Stimulated activated CD8-positive, alpha-beta memory T cell treated with anti-CD3 and anti-CD28 coated beads, Interleukin-7, amount 100 ng/mL, for 1 hour (primary cell): ENCODE measurements at places on chromosomes 6 and 20.

- no peak for DNase-seq
Measured at GRCh38 chr6:160273196-160273595, 14.6 kb upstream of the SLC22A2 start.

DNA sequence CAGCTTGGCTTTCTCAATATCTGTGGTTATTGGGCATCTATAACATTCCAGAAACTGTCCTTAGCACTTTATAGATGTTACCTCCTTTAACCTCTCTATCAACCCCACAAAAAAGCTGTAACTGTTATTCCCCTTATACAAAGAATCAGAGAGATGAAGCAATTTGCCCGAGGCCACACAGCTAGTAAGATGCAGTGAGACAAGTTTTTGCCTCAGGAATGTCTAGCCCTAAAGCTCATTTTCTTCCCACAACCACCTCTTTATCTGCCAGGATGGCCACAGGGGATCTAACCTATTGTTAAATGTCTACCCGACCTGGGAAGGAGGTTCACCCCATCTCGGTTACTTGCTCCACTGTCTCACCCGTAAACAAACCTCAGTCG is 31.9 kb upstream of the TCP11 start:
- DNase-seq, result no peak

DNA sequence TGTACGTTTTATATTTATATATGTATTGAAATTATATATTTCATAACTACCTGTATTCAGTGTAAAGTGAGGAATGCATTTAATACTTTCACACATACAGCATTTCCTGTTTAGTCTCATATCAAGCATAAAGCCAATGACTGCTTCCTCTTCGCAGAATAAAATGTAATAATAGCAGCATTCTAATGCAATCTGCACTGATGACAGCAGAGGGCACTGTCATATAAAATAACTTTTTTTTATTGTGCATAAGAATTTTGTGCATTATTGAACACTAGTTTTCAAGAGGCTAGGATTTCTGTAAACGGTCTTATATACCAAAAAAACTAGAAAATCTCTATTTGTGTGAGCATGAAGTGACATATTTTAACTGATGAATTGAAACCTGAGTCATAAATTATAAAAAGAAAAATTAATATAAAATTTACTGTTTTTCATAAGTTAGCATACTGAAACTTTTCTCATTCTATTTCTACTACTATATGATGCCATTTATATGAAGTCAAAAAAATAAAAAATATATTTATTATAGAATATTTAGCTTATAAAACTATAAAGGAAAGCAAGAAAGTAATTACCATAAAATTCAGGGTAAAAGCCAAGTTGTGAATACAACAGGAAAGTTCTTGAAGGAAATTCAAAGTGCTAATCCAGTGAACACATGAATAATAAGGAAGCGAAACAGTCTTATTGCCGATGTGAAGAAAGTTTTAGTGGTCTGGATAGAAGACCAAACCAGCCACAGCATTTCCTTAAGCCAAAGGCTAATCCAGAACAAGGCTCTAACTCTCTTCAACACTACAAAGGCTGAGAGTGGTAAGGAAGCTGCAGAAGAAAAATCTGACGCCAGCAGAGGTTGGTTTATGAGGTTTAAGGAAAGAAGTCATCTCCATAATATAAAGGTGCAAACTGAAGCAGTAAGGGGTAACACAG is 36.3 kb downstream of the RNF146 start:
- DNase-seq, result peak; percentile 27

DNA sequence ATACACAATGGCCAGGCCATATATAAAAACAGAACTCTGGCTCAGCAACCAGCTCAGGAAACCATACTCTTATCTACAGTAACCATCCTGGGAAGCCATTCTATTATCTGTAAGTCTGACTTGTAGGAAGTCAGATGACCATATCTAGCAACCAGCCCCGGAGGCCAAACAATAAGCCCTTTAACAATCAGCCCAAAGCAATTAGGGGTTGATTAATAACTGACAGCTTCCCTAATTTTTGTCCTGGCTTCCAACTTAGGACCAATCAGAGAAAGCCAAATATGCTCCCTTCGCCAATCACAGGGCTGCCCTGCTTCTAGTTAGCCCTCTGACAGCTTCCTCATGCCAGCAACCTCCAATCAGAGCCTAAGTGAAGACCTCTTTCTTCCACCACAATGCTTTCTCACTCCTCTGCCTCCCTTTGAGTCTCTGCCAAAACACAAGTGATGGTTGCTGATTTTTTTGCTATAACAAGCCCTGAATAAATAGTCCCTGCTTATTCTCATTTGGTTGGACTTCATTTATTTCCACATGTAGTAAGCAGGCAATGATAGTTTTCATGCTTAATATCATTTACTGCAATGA is 37.8 kb upstream of the STXBP5 start:
- no peak for DNase-seq

GRCh38 chr6:170178561-170179477 is 112.1 kb downstream of the DLL1 start:
- no peak for DNase-seq

DNA sequence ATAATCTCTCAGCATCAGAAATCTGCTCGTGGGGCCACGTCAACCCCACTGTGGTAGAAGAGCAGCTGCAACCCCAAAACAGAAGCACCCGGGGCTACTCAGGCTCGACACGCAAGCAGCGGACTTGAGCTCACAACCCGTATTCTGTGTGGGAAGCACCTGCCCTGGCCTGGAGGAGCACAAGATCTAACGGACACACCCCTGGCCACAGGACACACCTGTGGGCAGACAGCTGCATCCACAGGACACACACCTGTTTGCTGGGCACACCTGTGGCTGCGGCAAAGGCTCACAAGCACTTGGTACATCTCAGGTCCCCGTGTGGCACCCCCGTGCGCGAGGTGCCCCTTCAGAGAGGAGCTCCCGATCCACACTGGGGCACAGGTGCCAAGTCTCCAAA is 36.5 kb downstream of the ZBTB46 start:
- no peak for DNase-seq

DNA sequence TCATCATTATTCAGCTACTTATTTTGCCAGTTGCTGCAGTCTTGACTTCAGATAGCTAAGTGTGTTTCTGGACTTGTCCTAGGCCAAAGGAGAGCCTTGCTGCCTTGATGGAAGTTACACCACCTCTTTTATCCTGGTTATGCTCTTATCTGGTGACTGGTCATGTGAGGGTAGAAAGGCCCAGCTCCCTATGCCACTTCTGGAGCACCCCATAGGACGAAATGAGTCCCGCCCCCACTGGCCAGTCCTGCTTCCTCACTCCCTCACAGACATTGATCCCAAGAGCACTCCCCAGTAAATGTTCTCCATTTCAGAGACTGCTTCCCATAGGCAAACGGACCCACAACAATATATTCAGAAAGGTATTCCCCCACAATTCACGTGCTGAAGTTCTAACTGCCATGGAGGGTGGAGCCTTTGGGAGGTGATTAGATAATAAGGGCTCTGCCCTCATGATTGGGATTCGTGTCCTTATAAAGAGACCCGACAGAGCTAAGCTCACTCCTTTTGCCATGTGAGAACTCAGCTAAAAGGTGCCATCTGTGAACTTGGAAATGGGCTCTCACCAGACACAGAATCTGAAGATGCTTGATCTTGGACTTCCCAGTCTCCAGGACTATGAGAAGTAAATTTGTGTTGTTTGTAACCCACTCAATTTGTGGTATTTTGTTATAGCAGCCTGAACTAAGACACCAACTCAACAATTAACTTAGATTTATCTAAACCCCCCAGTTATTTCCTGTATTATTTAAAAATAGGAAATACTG is 21.5 kb upstream of the ELOVL2 start:
- no peak for DNase-seq

DNA sequence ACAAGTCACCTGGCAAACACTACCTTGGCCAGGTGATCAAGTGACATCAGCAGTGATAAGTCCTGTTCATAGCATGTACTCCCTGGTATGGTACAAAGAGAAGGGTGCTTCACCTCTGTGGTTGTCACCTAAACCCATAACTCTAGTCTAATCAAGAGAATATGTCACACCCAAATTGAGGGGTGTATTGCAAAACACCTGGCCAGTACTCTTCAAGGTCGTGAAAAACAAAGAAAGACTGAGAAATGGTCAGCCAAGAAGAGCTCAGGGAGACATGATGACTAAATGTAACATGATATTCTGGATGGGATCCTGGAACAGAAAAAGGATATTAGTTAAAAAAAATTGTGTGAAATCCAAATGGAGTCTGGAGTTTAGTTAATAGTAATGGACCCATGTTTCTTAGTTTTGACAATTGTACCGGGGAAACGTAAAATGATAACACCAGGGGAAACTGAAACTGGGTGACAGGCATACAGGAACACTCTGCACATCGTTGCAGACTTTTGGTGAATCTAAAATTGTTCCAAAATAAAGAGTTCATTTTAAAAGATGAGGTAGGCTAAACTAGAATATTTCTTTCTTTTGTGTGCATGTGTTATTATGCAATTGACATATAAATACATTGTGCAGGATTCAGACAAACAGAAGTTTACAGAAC is 262.0 kb downstream of the CDC5L start:
- DNase-seq, result no peak

- no peak for DNase-seq
Measured at GRCh38 chr6:51568771-51569170, 518.6 kb downstream of the PKHD1 start.

- DNase-seq, result no peak
Measured at GRCh38 chr20:34017610-34018009, 23.9 kb downstream of the RALY start.

DNA sequence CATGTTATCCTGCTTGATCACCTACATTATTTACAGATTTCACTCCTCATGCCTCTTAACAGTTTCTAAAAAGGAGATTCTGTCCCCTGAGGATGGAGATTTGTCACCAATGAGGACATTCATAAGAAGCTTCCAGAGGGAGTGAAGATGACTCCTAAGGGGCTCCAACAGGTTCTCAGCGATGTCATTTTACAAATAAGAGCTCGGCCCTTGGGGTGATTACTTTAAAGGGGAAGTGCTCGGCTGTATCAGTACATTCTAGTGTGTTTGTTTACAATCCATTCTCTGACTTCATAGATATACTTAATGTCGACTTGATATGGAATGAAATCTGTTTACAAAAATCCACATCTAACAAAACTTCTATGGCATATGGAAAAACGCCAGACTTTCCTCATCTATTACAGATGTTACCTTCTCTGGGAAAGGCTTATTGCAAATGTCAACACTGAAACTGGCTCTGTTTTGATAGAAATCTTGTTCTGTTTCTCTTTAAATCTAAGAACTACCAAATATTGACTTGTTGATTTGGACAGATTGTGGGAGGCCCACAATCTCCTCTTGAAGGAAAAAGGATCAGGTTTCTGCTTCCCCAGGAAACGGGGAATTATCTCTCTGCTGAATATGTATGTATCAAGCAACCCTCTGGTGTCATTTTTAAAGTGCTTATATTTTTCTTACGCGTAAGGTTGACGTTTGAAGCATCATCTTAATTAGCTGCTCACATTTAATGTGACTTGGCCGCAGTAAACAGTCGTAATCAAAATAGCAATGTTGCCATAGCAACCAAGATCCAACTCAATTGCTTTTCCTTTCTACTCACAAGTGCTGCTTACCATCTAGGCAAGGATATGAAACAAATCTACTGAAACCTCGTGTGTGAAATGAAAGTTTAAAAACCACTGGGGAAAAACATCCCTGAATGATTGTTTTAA is 95.7 kb downstream of the SHLD1 start:
- no peak for DNase-seq

GRCh38 chr6:168655462-168656152 is 214.6 kb downstream of the SMOC2 start:
- no peak for DNase-seq

DNA sequence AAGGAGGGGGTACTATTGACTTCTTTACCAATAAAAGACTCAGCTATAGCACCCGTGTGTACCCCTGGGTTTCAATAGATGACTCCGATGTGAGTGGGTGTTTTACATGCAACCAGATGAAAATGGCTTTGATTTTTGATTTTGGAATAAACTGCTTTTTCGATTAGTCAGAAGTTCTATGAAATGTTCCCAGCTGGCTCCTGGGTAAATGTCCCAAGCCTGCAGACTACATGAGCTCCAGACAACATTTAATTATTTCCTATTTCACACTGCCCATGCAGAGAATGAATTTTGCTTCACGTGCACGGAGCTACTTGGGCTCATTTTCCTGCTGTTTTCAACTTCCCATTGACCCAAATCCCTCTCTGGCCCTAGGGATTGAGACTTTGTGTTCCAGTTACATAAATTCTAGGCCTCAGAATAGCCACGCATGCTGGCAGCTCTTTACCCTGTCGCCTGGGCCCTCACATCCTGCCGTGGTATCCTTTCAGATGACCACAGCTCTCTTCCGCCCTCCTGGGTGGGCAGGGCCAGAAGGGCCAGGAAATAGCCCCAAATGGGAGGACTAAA is 59.7 kb downstream of the GPR6 start:
- DNase-seq, result no peak

DNA sequence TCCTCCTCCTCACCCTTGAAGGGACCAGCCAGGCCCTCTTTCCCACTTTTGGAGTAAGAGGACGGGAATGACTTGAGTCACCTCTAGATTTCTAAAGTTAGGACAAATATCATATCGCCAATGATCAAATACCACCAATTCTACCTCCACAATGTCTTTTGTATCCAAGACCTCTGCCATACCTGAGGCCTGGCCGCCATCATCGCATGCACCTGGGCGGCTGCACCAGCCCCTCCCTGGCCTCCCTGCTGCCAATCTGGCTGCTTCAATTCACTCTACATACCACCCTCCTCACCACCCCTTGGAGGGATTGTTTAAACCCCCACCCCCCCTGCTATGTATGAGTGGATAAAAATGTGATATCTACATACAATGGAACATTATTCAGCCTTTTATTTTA is 75.0 kb upstream of the RALY start:
- DNase-seq, result no peak

- no peak for DNase-seq
Measured at GRCh38 chr6:52337633-52338290, 24.2 kb upstream of the PAQR8 start.

DNA sequence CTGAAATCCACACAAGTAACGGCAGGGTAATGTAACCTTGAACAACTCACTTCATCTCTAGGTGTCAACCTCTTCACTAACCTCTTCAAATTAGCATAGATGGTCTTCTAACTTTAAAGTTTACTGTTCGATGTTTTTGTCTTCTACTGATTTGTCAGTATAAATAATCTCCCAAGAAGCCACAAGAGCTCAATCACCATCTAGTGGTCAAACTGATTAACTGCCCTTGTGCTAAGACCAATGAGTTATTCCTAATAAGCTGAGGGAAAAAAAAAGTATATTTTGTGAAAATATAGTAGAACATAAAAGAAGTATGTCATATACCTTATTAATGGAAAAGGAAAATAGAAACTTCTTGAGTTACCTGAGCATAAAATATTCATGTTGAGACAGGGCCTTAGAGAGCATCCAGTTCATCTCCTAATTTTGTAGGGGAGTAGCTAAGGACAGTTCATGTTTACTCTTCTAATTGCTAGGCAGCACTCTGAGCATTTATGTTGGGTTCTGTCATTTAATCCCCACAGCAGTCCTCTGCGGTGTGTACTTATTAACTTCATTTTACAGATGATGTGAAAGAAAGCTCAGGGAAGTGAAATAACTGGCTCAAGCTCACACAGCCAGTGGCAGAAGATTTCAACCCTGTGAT is 317.1 kb downstream of the ESR1 start:
- DNase-seq, result no peak
